ENCODE measurements at places on chromosomes 6 and 20.

DNA sequence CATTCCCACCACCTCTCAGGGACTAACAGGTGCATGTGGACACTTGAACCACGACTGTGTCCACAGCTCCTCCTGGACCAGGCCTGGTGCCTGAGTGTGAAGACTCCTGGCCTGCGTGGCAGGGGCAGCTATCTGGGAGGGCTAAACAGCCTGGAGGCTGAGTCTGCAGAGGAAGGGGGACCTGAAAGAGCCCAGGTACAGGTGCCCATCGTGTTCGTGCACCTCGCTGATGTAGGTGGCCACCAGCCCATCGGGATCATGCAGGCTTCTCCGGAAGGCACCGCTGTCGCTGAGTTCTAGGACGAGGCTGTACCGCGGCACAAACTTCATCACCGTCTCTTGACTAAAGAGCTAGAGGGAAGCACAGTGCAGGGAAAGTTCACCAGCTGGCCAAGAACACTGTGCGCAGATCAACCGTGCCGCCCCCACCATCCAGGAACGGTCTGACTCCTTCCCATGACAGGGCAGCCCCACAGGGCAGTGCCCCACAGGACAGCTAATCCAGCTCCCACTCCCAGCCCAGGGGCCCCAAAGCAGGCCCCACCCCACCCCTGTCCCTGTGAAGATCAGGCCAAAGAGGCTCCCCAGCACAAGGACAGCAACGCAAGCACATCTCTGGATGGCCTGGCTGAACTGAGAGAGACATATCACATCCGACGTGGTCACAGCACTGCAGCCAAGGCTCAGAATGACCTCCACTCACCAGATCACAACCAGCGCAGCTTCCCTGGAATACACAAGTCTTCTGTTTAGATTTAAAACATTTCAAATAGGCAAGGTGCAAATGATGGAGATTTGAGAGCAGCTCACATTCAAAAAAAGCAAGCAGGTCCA is 14.8 kb downstream of the CST7 start:
- DNase-seq, result no peak

GRCh38 chr6:34671801-34672656 is 24.5 kb downstream of the ILRUN start:
- DNase-seq, result no peak

DNA sequence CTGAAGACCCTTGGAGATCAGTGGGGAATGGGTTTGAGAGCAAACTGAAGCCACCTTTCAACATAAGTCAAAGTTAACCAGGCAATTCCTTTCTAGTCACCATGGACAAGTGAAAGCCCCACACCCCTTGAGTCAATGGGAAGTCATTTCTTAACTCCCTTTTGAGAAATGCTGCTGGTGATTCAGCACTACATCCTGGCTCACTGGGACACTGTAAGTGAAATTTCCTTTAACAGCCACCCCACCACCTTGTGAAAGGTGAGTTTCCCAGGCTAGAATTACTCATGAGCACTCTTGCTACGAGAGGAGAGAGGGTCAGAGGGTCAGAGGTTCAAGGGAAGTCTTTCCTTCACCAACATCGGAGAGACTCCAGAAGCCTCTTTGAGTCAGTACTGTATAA is 93.3 kb upstream of the MARCKS start:
- DNase-seq, result no peak

DNA sequence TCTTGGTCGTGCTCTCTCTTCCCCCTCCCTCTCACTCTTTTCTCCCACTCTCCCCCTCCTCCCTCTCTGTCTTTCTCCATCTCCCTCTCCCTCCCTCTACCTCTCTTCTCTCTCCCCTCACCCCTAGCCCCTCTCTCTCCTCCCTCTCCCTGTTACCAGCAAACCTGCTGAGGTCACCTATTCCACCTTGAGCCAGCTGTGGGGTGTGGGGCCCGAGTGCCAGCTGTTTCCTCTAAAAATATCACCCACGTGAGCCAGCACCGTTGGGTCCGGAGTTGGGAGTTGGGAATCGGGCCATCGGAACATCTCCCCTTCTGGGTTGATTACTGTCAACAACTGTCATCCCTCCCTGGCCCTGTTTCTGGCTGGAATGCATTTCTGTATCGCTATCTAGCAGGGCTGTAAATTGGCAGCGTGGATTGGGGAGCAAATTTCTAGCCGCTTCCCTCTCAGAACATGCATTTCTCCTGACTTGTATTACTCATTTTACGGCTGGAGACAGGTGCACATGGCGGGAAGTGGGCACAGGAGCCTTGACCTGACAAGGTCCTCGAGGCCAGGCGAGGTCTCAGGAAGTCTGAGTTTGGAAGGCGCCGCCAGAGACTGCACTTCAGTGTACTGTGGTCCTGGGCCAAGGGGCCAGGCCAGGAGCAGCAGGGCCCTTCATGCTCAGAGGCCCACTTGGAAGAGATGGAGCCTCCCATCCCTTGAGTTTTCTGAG is 165.3 kb downstream of the CDH4 start:
- no peak for DNase-seq

DNA sequence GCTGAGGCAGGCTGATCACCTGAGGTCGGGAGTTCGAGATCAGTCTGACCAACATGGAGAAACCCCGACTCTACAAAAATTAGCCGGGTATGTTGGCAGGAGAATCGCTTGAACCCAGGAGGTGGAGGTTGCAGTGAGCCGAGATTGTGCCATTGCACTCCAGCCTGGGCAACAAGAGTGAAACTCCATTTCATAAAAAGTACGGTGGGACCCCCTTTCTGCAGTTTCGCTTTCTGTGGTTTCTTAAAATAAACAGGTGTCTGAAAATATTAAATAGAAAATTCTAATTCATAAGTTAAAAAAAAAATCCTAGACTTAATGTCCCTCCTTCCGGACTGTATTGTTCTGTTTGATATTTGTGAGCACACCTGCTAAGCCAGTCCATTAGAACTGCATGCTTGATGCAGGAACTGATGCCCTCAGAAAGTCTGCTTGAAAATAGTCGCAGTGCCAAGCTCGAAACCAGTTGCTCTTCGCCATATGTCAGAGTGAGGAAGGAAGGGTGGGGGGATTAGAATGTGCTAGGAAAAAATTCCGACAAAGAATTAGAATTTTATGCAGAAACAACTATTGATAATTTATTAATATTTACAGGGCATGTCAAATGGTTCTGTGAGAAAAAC is 85.9 kb downstream of the JARID2 start:
- DNase-seq, result no peak

GRCh38 chr20:36036688-36037087 is 68.3 kb downstream of the CNBD2 start:
- DNase-seq, result no peak

DNA sequence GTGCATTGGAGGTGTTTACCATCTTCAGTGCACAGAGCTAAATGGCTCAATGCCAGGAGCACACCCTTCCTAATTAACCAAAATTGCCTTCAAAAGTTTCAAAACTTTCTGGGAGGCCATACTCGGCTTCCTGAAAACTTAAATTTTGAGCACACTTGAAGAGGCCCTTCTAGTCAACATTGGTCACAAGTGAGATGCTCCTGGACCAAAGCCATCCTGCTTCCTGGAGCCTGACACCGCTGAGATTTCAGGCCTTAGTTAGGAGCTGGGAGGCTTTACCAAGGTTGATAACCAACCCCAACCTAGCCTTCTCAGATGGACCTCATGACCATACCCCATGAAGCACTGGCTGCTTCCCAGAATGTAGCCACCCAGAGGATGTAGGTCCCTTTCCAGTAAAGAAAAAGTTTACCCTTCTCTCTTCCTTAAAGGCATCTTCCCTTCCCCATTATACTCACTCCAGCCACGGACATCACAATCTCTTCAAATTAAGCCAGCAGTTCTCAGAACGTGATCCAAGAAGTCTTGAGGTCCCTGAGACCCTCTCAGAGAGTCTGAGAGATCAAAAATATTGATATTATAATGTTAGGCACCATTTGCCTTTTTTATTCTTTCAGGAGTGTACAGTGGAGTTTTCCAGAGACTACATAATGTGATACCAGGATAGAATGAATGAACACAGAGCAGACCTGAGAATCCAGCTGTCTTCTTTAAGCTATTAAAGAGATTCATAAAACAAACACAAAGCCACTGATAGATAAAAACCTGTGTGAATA is 32.8 kb upstream of the SPTLC3 start:
- DNase-seq, result no peak

GRCh38 chr6:118935978-118936703 is 1.2 kb upstream of the MCM9 start:
- DNase-seq, result no peak

DNA sequence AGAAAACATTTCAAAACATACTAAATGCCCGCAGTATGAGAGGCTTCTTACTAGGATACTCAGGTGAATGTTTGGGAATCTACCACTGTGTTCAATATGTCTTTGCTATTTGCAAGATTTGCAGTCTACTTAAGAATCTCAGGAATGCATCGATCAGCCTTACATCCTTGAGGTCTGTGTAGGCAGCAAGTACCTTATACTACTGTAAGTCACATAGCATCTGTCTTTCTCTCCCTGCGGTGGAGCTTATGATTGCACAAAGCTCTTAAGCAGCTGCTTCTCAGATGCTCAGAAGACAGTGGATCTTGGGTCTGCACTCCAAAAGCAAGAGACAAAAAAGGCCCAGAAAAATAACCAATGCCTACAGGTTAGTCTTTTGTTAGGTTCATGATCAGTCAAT is 21.4 kb downstream of the PCSK2 start:
- no peak for DNase-seq
